ENCODE measurements at places on chromosomes 2 and 18. TPM values are rescaled to one million over a fixed set of nuclear protein-coding genes. Genes with fewer than 3 reads are reported as not detected.

GRCh38 chr2:100704156-100704555, 115.8 kb upstream of the NPAS2 start:
- DNase-seq, result no peak

DNA sequence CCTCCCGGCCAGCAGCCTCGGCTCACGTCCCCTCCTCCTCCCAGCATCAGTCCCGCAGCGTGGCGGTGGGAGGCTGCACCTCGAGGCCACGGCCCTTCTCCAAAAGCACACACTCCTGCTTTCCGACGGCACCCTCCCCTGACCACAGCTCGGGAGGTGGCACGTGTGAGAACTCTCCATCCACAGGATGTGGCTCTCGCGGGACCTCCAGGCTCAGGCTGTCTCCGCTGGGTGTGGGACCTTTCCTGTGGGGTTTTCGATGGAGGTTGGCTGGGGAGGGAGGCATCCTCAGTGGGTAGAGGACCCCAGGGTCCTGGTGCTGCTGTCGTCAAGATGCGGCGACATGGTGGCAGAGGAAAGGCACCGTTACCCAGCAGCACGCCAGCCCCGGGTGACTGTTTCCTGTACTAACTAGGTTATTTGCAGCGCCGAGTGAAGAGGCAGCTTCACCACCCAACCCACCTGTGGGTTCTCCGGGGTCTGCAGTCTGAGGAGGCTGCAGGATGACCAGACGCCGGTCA, 42.8 kb upstream of the KCNG2 start:
- no peak for DNase-seq

DNA sequence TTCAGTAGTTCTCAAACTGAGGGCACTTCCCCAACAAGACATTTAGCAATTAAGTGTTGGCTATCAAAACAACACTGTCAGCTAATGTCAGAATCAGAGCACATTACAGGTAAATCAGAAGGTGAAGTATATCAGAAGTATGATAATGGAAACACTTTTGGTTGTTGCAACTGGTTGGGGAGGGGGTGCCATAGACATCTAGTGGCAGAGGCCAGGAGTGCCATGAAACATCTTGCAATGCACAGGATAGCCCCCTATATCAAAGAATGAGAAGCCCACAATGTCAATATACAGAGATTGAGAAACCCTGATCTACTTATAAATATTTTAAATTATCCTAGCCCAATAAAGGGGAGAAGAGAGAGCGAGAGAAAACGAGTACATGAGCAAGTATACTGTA, 4.9 kb upstream of the XPO1 start:
- no peak for DNase-seq

DNA sequence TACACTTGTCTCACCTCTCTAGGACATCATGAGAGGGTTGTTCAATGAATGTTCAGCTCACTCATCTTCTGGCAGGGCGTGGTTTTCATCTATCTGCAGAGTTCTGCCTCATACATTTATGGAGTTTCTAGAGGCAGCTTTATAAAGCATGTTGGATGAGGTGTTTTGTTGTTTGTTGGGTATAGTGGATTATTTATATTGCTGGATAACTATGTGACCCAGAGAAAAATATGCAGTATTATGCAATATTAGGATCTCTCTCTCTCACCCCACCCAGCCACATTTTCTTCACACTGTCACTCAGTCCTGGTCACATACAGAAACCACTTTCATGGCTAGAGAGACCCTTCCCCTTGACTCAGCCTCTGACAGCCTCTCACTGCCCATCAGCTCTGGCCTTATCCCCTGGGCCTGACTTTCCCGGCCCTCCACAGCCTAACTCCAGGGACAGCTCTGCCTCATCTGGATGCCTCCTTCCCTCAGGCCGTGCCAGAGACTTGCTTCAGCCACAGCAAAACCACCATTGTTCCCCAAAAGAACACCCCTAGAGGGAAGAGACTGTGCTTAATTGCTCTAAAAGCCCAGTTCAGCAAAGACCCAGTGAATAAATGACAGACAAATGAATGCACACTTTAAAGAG, 260.3 kb downstream of the MYCN start:
- no peak for DNase-seq

The GPR17 gene
- polyA plus RNA-seq, result 4.1 TPM

All from muscle of back (tissue), 13 donors.